ENCODE measurements at places on chromosomes 2 and 18.

DNA sequence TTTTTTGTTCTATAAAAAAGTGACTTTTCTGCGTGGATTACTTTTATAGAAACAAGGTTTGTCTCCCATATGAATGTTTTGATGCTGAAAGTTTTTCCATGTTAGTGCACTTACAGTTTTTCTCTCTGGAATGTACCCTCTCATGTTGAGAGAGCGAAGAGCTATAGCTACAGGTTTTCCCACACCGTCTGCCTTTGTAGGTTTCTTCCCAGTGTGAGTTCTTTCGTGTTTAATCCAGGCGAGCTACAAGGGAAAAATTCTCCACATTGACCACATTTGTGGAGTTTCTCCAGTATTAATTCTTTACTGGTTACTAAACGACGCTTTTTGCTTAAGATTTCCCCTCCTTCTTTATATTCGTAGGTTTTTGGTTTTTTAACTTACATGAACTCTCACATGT, 85.1 kb downstream of the ACSL3 start:
- peak; percentile 22 for DNase-seq

- no peak for DNase-seq
Observed at GRCh38 chr2:79446313-79446712, 66.5 kb upstream of the CTNNA2 start.

- peak; percentile 45 for DNase-seq
Observed at GRCh38 chr18:12238826-12239225, 15.3 kb upstream of the CIDEA start.

- DNase-seq = peak; percentile 21
Observed at GRCh38 chr2:9167718-9168657, 38.6 kb upstream of the ASAP2 start.

DNA sequence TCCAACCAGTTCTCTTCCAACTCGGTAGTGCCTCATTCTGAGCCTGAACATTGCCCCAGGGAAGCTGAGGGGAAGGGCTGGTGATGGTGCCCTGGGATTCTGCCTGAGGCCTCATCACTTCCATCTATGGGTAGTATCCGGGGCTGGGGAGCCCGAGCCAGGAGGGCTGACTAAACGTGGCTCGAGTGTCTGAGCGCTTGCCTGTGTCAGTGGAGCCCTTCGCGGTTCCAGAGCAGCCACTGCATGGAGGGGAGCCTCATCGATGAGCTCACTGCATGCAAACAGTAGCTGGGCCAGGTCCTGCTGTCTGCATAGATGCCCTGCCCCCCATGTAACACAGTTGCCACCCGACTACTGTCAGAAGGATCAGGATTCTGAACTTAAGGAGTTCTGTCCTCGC, 129.3 kb downstream of the GLI2 start:
- peak; percentile 75 for DNase-seq

- no peak for DNase-seq
Observed at GRCh38 chr18:9097349-9097748, 5.2 kb upstream of the NDUFV2 start.

GRCh38 chr2:126656431-126657147, 631 bp downstream of the GYPC start:
- peak; percentile 50 for DNase-seq

DNA sequence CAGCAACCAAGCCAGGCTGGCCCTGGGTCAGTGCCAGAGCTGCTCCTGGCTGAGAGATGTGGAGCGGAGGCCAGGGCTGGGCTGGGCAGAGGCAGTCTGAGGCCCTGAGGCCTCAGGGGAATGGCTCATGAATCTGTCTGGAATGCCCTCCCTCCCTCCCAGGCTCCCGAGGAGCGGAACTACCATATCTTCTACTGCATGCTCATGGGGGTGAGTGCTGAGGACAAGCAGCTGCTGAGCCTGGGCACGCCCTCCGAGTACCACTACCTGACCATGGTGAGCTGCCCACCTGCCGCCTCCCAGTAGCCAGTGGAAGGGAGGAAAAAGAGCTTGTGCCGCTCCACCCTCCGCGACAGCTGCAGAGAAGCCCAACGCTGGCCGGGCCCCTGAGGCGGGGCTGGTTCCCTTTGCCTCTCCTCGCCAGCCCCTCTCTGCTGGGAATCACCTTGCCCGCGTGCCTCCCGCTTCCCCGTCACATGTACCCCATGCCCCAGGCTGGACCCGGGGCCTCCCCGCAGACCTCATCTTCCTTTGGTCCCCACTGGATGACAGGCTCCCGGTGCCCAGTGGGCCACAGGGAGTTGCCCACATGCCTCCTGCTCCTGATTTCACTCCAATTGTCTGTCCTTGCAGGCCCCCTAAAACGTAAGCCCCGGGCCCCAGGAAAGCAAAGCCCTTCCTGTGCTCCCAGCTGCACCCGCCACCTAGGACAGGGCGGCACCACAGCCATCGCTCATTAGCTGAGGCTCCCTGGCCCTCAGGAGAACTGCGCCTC, 41.1 kb downstream of the MYO7B start:
- DNase-seq = peak; percentile 96

GRCh38 chr2:213923543-213923942, 487.3 kb upstream of the VWC2L start:
- no peak for DNase-seq

GRCh38 chr2:136236019-136236418, 118.1 kb upstream of the CXCR4 start:
- DNase-seq = peak; percentile 28
